ENCODE measurements at places on chromosomes 3 and 15.

DNA sequence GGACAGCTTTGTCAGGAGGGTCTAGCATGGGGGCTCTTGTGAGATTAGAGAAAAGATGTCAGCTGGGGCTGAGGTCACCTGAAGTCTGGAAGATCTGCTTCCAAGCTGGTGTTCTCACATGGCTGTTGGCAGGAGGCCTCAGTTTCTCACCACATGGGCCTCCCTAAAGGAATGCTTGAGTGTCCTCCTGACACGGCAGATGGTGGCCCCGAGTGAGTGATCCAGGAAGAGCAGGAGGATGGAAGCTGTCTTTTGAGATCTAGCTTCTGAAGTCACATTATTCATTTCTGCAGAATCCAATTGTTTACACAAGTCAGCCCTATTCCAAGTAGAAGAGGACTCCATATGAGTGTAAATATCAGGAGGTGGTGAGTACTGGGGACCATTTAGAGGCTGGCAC is 344.0 kb upstream of the PROK2 start:
- DNase-seq = no peak

GRCh38 chr3:36451816-36452215 is 71.5 kb downstream of the STAC start:
- no peak for DNase-seq

- no peak for DNase-seq
Observed at GRCh38 chr15:31327669-31328427, 1.2 kb downstream of the KLF13 start.

DNA sequence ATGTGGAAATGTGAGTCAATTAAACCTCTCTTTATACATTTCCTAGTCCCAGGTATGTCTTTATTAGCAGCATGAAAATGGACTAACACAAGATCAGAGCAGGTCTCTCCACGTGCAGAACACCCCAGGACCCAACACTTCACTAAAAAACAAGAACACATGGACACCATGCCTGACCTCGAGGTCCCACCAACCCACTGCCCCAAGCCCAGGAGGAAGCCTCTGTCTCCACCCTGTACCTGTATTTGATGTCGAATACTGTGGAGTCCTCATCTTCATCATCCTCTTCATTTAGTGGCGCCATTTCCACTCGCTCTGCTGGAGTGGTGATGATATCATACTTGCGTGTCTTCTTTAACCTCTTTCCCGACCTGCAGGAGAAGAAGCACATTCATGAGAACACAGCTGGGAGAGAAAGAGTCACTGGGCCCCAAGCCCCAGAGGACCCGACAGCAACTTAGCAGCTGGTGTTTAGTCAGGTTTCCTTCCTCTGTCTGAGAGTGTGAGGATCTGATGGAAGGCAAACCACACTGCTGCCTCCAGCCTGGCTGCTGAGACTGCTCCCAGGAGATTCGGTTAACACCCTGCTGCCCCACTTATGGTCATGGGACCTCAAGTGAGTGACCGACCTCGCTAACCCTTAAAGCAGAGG is 25.5 kb downstream of the FAM174B start:
- no peak for DNase-seq

DNA sequence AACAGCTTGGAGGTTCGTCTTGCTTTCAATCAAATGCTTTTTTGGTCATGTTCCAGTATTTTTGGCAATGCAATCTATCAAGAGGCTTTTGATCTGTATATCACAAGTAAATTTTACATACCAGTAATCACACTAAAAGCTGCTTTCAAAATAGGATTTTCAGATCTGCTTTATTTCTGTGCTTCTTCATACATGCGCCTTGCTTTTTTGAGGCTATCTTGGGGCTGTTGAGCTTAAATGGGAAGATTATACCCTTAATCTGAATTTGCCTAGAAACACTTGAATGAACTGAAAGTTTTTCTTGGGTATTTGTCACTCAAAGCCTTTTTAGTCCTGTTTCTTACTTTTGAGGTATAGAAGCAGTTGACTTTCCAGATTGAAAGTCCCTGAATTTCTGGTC is 62.1 kb upstream of the DCBLD2 start:
- no peak for DNase-seq

GRCh38 chr3:134054231-134054630 is 24.5 kb upstream of the SLCO2A1 start:
- DNase-seq = no peak

GRCh38 chr3:143482106-143483088 is 362.8 kb downstream of the CHST2 start:
- DNase-seq = no peak

- DNase-seq = no peak
Observed at GRCh38 chr3:117131259-117131658, 421.7 kb downstream of the TUSC7 start.

DNA sequence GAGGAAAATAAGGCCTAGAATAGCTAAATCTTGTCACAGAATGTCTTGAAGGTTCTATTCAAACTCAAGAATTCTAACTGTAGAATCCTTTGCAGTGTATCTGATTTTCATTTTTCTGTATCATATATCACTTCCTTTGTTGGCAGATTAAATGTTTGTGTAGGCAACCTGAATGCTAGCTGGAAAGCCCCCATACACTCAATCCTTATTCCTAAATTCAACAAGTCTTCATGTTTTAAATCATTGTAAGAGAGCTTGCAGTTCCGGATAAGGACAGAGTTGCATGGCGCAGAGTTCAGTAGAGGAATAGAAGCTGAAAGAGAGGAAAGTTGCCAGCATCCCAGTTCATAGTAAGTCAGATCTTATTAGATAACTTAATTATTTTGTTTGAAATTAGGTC is 242.0 kb upstream of the SEMA6D start:
- no peak for DNase-seq

- no peak for DNase-seq
Observed at GRCh38 chr3:180048103-180048502, 11.4 kb upstream of the PEX5L start.

DNA sequence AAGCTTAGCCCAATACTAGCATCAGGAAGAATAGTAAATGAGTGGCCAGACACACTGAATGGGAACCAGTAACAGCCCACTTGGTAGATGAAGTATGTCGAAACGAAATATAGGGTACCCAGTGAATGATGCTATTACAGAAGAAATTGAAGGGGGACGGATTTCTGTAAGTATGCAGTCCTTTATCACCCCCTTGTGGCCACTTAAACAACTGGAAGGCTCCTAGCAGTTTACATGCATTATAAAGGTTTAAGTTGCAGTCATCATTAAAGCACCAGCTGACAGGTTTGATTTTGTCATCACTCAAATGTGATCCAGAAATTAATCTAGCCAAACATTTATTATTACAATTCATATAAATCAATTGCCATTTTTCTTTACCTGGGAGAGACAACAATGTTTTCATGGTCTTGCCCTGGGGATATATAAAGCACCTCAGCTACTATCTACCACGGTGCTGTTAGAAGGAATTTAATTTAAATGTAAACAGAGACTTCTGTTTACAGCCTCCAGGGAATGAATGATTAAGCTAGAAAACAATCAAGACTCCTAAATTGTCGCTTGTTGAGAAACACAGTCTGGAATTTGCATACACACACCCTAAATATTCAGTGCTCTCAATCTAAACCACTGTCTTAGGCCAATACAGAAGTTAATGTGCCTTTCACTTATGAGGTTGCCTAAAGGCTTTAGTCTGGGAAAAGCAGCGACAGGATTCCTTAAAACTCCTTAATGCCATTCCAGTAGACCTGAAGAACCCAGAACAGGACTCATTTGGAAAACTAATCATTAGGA is 7.8 kb downstream of the EIF1B start:
- no peak for DNase-seq

- no peak for DNase-seq
Observed at GRCh38 chr3:155218462-155218861, 75.0 kb downstream of the STRIT1 start.

- no peak for DNase-seq
Observed at GRCh38 chr3:66312039-66312438, 91.2 kb downstream of the SLC25A26 start.

- no peak for DNase-seq
Observed at GRCh38 chr3:124599779-124600693, 130.2 kb upstream of the UMPS start.

DNA sequence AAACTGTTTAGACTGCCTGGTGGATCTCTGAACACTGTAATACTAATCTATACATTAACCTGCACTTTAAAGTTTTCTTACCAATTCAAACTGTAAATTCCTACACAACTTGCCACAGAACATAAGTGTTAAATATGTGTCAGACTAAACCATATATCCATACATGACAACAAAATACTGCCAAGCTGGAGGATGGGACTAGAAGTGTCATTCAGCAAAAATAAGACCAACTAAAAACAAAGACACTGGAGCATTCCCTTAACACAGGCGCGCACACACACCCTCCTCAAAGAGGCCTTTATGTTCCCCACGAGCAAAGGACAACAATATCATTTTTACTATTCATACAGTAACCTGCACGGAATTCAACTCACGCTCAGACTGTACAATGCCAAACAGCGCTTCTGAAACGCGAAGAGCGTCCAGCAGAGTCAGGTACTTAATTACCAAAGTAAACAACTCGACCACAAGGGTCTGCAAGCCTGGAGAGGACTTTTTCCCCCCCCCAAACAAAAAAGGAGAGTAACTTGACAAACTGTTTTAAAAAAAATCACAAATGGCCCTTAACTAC is 1.1 kb downstream of the DCUN1D1 start:
- DNase-seq = no peak

DNA sequence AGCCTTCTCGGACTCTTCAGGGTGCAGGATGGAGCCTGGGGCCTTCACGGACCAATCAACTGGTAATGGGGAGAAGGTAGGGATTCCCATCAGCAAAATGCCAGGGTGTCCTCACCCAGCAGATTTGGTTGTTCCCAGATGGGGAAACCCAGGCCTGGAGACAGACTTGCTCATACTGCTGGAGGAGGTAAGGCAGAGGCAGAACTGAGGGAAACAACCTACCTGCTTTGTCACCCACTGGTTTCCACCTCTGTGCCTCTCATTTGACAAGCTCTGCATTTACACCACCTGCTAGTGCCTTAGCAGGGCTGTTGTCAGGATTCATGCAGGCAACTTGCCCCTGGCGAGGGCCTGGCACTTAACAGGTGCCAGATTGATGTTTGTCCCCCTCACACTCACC is 15.9 kb downstream of the RHCG start:
- DNase-seq = no peak

GRCh38 chr3:69976021-69976420 is 23.5 kb upstream of the SAMMSON start:
- no peak for DNase-seq

- DNase-seq = peak; percentile 14
Observed at GRCh38 chr3:2921903-2922302, 188.3 kb downstream of the IL5RA start.

- no peak for DNase-seq
Observed at GRCh38 chr3:170599091-170599490, 13.2 kb upstream of the SLC7A14 start.

- DNase-seq = no peak
Observed at GRCh38 chr3:144482876-144483275, 511.3 kb downstream of the DIPK2A start.

DNA sequence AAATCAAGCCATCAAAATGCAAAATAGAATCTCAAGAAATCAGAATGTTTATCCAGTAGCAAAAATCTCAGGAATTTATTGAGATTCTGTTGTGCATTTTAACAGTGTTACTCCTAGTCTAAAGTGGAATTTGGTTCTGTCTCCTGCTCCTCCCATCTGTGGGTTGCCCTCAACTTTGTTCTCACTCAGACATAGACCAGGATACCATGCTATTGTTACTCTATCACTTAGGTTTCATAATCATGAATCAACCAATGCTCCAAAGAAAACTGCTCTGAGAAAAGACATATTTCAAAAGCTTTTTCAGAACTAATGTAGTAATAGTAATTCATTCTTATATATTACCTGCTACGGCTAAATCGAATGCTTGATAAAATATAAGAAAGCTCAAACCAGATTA is 274.7 kb downstream of the RBMS3 start:
- no peak for DNase-seq

DNA sequence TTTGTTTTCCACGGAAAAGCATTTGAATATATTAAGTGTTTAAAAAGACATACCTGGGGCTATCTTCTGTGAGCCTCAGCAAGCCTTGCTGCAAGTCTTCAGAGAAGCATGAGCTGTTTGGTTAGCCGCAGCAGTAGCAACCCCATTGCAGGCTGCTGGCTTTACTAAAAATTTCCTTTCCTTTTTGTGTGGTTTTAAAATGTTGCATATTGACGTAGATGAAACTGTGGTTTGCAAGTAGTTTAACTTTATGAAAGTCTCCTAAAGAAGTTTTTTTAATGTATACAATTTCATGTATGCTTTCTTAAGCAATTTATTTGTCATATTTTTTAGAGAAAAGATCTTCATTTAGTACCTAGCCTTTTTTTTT is at the start of gene GPR171:
GPR171 (minus strand) TSS at position 166 of the 370 bp plus-strand sequence. CDS start 3,830 bp downstream, outside the sequence.
- DNase-seq = no peak

GRCh38 chr3:10088256-10088655 is 19.8 kb downstream of the FANCD2OS start:
- no peak for DNase-seq

DNA sequence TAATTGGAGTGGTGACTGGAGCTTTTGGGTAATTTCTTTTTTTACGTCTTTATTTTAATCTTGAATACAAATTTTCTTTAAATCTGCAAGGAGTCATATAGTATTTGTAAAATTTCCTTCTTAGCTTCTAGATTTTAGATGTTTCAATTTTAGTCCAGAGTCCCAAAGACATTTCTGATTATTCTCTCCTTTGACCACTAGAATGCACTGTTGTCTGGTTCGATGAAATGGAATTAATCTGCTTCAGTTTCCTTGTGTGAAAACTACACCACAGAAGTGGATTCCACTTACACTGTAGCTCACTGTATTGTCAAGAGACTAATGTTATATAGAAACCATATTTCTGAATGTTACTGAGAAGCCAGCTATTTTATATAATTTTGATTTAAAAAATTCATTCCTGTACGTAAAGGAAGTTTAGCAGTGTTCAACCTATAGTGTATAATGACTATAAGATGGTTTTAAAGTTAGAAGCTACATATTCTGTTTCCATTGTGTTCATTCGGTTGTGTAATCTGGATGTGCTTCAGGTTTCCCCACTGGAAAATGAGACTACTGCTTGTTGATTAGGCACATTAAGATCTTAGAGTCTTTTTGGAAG is 6.1 kb downstream of the GRAMD1C start:
- DNase-seq = peak; percentile 33

- DNase-seq = no peak
Observed at GRCh38 chr3:20682573-20682972, 496.6 kb upstream of the SGO1 start.

- no peak for DNase-seq
Observed at GRCh38 chr3:124951511-124952281, 17.1 kb upstream of the MUC13 start.

DNA sequence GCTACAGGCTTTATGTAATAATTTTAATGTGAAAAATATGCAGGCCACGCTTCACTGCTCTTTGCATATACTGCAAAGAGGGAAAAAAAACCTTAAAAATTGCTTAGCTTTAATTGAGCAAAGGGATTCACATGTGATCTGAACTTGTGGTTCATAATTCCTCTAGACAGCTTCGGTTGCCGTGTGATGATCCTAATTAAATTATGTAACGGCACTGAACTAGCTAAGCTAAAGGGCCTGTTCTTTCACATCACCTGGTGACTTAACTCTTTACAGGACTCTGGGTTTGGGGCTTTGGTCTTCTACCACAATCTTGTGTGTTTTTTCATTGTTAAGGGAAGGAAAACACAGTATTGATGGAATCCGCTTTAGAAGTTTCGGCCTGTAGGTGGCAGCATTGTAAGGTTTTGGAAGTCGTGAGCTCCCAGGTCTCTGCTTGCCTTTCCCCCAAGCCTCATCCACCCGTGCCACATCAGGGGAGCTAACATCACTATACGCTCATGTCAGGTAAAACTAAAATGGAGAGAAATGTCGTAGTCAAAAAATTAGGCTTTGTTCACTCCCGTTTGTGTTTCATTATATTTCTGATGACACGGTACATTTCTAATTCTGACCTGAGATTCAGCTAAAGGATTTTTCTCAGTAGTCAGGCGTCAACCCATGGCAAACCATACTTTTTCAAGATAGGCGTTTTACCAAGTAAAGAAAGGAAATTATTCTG is 205.6 kb upstream of the DPH6 start:
- DNase-seq = peak; percentile 63
